Stimulated activated CD4-positive, alpha-beta T cell treated with anti-CD3 and anti-CD28 coated beads, TNF-alpha, amount 100 ng/mL, for 1 hour (primary cell): ENCODE measurements at places on chromosomes 11 and 22.

DNA sequence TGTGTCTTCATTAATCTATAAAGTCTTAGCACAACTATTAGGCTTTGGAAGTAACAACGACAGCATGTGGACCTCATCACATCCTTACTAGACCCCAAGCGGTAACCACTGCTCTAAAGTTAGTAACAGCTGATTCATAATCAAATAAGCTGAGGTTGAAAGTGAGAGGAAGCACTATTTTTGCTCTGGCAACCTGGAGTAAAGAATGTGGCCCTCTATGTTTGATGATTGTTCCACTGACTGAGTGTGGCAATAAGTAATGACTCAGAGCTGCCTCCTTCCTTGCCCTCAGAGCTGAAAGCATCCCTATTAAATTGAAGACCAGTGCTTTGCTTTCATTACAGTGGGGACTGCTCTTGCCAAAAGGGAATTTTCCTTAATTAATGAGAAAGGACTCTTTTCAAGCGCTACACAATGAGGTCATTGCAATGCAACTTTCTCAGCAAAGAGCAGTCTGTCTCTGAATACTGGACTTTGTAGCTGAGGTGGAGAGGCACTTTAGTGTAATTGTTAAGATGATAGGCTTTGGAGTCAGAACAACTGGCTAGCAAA, 906.1 kb upstream of the RAG2 start:
- DNase-seq = no peak

GRCh38 chr11:69970785-69971535, 107.2 kb upstream of the ANO1 start:
- DNase-seq = no peak

DNA sequence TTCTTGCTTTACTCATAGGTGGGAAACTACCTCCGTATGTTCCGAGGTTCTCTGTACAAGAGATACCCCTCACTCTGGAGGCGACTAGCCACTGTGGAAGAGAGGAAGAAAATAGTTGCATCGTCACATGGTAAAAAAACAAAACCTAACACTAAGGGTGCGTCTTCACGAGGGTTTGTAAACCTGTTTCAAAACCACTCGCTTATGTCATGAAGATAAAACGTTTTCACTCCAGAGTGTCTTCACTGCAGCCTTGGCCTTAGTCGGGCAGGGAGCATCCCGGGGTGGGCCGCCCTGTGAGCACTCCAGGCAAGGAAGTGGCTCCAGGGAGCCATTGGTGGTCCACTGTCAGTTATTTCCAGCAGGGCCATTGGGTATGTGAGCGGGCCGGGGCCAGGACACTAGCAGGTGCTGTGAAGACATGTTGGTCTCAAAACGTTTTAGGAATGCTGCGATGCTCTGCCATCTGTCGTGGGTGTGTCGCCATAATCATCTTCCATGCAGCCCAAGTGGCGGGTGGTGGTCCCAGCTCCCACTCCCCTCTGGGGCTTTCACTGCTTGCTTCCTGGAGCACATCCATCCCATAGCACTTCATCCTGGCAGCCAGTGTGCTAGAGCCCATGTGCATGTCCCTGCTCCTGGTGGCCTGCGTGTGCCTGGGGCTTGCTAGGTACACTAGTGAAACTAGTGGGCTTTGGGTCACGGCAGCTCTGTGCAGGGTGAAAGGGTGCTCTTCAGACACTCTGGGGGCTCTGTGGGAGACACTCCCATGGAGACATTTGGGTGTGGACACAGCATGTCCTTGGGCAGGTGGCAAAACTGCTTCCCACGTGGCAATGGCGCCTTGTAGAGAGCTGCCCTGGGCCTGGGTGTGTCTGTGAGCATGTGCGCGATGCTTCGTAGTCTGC, 5.2 kb downstream of the SMARCB1 start:
- no peak for DNase-seq

GRCh38 chr11:64855596-64856304, 11.3 kb upstream of the CDC42BPG start:
- no peak for DNase-seq

GRCh38 chr11:8785457-8785856, 102.9 kb downstream of the RPL27A start:
- DNase-seq = no peak

- DNase-seq = no peak
Measured at GRCh38 chr11:127950162-127950561, 637.2 kb downstream of the ETS1 start.

DNA sequence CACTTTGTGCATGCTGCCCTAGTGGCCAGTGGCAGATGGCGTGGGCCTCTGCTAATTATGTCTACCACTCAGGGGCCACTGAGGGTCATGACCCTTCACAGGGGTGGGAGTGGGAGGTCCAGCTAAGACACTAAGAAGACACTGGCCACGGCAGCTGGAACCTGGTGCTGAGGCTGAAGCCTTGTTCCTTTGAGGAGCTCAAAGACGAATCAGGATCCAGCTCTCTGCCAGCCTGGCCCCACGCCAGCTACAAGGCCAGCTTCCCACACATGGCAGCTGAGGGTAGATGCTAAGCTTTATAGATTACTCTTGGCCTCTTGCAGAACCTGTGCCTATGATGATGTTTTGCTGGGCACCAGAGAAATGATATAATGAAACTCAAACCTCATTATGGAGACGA, 226.3 kb downstream of the DSCAML1 start:
- DNase-seq = no peak

DNA sequence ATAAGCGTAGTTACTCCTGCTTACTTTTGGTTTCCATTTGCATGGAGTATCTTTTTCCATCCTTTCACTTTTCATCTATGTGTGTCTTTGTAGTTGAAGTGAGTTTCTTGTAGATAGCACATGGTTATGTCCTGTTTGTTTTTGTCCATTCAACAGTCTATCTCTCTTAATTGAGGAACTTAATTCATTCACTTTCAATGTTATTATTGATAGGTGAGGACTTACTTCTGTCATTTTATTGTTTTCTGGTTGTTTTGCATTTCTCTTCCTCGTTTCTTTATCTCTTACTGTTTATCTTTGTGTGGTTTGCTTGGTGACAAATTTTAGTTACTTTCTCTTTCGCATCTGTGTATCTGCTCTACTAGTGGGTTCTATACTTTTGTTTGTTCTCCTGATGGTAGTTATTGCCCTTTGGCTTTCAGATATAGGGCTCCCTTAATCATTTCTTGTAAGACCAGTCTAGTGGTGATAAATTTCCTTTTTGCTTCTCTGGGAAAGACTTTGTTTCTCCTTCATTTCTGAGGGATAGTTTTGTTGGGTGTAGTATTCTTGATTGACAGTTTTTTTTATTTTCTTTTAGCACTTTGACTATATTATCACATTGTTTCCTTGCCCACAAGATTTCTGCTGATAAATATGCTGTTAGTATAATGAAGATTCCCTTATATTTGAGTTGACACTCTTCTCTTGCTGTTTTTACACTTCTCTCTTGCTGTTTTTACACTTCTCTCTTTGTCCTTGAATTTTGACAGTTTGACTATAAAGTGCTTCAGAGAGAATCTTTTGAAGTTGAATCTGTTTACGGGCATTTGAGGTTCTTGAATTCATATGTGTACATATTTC, 9.0 kb upstream of the RAG1 start:
- DNase-seq = no peak

DNA sequence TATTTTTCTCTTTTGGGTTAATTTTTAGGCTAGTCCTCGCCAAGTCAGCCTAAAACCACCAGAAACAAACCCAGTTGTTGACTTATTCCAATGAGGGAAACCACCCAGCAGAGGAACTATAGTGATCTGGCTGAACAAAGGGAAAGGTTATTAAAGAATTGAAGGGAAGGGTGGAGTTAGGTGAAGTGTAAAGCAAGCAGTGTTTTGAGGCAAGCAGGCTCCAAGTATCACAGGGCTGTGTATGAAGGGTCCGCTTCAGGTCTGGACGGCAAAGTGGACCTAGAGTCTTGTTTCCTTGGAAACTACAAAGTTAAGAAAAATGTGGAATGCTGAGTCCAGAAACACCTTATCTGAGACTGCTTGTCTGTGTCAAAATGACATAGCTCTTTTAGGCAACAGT, 3.2 kb upstream of the TCN2 start:
- no peak for DNase-seq

DNA sequence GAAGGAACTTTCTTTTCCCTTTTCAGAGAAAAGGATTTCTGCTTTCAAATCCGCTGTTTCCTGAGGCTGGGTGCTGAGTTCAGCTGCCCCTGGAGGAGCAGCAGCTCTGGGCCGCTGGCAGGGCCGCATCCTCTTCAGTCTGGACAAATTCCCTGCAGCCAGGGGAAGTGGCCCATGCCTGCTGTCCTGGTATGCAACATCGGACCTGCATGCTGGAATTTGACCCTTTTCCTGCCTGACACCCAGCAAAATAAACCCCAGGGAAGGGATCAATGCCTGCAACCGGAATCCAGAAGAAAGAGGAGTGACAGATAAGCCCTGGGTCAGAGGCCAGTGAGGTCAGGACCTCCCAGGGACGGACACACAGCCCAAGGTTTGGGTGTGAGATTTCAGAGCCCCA, 54.1 kb upstream of the LINC01488 start:
- no peak for DNase-seq

- DNase-seq = no peak
Measured at GRCh38 chr11:128496692-128497060, 90.7 kb downstream of the ETS1 start.

DNA sequence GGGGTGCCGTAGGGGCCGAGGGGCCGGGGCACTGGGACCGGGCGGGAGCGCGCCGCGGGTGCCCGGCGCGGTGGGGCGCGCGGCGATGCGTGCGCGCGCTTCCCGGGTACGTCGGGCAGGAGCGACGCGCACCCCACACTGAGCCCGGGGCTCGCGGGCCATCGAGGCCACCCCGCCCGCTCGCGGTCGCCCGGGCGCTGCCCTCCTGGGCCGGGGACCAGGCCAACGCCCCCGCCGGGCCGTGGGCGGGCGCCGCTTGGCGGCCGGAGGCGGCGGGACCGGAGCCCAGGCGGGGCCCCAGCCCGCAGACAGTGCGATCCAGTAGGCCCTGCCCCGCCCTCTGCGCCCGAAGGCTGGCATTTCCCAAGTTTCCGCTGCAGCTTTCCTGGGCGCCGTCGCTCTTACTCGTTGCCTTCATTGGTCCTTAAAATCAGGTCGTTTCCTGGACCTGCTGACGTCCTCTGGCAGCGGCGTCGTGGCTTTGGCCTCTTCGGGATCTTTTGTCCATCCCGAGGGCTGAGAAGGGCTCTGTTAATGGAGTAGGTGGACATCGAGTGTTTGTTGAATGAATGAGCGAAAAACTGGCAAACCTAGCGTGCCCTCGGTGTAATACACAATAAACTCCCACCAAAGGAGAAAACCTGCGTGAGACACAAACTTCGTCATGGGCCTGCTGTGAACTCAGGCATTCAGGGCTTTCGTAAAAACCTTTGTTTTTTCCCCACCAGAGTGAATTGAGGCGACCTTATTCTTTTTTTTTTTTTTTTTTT, 638 bp downstream of the PARVA start:
- no peak for DNase-seq

- no peak for DNase-seq
Measured at GRCh38 chr11:2689651-2690575, 9.9 kb downstream of the KCNQ1OT1 start.

DNA sequence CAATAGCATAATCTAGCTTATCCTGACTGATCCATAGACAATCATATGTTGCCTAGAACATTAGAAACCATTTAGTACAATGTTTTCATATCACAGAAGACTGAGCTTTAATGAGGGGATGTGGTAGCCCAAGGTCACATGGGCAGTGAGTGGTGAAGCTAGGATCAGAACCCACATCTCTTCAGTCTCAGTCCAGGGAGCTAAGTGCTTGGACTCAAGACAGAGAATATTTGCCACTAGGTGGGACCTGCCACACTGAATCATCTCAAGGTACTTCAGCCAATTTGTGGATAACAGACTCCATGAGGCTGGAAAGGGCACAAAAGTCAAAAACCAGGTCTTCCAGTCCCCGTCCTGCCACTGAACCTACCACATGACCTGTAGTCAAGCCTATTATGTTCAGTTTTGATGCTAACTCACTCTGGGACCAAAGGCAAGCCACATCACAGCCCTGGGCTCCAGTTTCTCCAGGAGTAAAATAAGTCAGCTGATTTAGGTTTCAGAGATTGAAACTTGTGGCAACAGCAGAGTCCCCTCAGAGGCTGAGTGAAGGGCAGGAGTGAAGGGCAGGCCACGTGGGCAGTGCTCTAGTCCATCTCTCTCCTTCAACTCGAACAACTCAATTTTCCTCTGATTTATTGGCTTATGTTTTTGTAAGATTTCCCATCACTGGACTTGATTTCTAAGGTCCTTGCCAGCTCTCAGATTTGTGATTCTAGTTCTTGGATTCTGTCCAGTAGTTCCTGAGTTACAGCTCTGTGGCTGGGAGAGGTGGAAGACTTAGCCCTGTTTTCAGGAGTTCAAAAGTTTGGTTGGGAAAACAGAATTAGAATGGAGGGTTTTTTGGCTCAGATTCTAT, 84.6 kb upstream of the PHOX2A start:
- no peak for DNase-seq

- DNase-seq = no peak
Measured at GRCh38 chr11:73287400-73288101, 15.4 kb downstream of the P2RY6 start.

- DNase-seq = no peak
Measured at GRCh38 chr22:37627545-37627944, 11.9 kb upstream of the SH3BP1 start.
